ENCODE measurements at places on chromosomes 7 and 10.
A peak's percentile ranks its signal among the peaks of the same experiment; 100 is the strongest.

DNA sequence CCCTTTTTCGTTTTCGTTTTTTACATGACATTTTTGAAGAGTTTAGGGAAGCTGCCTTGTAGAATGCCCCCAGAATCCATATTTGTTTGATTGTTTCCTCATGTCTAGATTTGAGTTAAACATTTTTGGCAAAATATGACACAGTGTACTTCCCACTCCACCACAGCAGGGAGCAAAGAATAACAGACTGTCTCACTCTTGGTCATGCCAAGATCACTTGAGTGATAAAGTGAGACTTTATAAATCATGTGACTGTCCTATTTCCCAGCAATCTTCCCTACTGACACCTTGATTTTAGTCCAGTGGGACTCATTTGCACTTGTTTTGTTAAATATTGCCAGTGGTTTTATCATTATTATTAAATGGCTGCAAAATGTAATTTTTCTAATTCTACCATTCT, 44.4 kb upstream of the USP6NL start:
- no peak for DNase-seq

DNA sequence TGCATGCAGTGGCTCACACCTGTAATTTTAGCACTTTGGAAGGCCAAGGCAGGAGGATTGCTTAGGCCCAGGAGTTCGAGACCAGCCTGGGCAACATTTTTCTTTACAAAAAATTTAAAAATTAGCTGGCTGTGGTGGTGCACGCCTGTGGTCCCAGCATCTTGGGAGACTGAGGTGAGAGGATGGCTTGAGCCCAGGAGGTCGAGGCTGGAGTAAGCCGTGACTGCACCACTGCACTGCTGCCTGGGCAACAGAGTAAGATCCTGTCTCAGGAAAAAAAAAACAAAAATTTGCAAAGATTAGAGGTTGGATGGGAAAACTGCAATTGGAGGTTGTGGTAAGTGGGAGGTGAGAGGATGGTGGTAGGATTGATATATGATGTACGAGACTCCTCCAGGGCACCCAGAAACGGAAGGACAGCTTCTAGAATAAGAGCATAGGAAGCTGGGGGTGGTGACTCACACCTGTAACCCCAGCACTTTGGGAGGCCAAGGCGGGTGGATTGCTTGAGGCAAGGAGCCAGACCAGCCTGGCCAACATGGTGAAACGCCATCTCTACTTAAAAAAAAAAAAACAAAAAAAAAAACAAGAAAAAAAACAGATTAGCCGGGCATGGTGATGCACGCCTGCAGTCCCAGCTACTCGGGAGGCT, 19.1 kb upstream of the PARP12 start:
- DNase-seq = no peak

DNA sequence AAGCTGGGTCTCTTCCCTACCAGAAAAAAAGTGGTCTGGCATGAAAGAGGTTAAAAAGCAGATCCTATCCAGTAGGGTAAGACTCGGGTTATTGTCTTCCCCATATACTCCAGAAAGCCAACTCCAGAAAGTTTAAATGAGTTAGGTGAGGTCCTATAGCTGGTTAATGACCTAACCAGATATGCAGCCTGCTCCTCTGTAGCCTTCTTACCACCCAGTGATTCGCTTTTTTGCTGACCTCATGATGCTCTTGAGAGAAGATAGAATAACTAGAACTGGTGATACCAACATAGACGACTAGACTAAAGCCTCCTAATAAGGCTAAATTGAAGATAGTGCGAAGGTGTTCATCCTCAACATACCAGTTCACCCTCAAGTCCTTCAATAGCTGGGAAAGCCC, 675 bp upstream of the GIMAP1 start:
- no peak for DNase-seq

- DNase-seq = no peak
These were observed 214.0 kb downstream of the MDFIC start for GRCh38 chr7:115135769-115136410.

GRCh38 chr7:155962968-155963300, 150.7 kb upstream of the SHH start:
- no peak for DNase-seq

- no peak for DNase-seq
These were observed 186.6 kb upstream of the INHBA start for GRCh38 chr7:41889472-41889871.

GRCh38 chr7:101085162-101085964, at the start of gene TRIM56:
TRIM56 (plus strand) TSS chr7:101085481; CDS start chr7:101087313, 1,832 bp downstream.
- peak; percentile 17 for DNase-seq

DNA sequence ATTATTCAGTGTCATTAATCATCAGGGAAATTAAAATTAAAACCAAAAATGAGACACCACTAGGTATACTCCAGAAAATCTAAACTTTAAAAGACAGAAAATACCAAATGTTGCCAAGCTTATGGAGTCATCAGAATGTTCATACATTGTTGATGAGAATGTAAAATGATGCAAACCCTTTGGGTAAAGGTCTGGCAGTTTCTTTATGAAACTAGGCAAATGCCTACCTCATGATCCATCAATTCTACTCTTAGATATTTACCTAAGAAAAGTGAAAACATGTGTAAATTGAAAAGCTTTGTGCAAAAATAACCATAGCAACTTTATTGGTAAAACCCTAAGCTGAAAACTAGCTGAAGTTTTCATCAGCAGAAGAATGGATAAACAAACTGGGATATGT, 329.5 kb upstream of the MEOX2 start:
- DNase-seq = no peak

- no peak for DNase-seq
These were observed 92.2 kb upstream of the DDC start for GRCh38 chr7:50657341-50657873.

- no peak for DNase-seq
These were observed 99.7 kb downstream of the ELMO1 start for GRCh38 chr7:37348982-37349381.

DNA sequence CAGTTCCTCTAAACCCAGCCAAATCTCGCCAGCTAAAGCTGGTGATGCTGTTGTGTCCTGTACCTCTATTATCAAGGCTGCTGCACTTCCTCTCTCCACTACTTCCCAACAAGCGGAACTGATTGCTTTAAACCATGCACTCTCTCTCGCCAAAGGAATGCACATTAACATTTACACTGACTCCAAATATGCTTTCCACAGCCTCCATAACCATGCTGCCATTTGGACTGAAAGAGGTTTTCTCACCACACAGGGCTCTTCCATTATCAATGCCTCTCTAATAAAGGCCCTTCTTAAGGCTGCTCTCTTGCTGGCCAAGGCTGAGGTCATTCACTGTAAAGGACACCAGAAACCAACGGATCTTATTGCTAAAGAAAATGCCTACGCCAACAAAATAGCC, 11.4 kb upstream of the LRRC61 start:
- no peak for DNase-seq

DNA sequence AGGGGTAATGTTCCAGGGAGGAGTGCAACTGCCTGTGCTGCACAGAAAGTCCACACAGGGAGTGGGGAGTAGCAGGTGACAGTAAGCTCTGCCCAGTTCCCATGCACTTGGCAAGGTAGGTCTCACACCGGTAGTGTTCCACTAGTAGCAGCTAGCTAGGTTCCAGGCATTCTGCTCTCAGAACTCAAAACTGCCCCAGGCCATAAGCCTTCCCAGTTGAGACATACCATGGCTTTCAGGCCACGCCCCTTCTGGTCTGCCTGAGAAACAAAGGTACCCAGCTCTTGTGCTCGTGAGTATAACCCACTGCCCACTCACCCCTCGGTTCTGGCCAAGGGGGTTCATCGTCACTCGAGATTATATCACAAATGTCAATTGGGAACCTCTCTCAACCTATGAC, 12.6 kb downstream of the CASP7 start:
- DNase-seq = no peak

GRCh38 chr7:83451501-83452045, 197.4 kb downstream of the SEMA3E start:
- DNase-seq = no peak

DNA sequence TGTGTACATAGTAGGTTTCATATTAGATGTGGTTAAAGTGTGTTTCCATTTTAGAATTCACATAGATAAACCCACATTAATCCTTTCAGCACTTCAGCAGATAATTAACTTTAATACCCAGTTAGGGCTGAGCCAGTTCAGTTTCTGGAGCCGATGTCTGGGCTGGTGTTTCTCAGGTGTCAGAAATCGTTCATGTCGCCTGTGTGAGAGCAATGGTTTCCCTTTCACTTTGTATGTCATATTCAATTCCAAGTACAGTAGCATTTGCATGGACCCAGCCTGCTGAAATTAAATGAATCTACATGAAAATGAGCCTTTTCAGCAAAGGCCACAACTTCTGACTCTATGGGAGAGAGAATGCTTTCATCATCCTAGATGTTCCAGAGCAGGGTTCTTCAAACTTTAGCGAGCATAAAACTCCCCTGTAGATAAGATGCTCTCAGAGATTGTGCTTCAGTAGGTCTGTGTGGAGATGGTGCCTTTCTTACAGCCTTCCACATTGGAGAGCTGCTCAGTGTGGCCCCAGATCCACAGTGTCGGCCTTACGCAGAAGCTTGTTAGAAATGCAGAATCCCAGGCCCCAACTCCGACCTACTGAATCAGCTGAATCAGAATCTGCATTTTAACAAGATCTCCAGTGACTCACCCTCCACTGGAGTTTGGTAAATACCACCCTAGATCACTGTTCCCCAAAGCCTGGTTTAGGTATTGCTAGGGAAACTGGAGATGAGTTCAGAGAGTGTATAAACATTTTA, 19.6 kb downstream of the WIPF3 start:
- DNase-seq = no peak

GRCh38 chr10:34744590-34744989, 70.5 kb downstream of the PARD3 start:
- no peak for DNase-seq

DNA sequence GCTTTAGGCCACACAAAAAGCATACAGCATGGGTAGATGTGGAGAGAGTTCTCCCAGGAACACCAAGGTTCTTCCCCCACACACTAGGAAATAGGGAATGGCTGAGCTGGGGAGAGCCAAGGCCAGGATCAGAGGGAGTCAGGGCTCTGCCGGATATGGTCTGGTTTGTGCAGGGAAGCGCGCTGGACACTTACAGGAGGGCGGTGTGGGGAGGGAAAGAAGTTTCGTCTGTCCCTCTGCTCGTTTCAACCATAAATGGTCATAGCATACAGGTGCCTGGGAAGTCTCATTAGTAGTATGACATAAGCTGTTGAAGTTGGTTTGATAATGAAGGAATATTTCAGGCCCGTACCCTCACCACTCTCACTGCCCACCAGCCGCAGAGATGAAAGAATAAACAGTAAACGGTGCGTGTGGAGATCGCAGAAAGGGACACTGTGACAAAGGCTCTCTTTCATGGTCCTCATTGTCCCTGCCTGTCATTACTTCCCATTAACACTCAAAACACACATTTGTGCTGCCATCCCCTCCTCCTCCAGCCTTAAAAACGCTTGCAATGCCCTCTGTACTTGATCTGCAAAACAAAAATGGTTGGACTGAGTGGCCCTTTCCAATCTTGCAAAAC, 207.2 kb downstream of the CELF2 start:
- DNase-seq = no peak

- DNase-seq = no peak
These were observed 17.7 kb downstream of the IL15RA start for GRCh38 chr10:5959581-5960069.

DNA sequence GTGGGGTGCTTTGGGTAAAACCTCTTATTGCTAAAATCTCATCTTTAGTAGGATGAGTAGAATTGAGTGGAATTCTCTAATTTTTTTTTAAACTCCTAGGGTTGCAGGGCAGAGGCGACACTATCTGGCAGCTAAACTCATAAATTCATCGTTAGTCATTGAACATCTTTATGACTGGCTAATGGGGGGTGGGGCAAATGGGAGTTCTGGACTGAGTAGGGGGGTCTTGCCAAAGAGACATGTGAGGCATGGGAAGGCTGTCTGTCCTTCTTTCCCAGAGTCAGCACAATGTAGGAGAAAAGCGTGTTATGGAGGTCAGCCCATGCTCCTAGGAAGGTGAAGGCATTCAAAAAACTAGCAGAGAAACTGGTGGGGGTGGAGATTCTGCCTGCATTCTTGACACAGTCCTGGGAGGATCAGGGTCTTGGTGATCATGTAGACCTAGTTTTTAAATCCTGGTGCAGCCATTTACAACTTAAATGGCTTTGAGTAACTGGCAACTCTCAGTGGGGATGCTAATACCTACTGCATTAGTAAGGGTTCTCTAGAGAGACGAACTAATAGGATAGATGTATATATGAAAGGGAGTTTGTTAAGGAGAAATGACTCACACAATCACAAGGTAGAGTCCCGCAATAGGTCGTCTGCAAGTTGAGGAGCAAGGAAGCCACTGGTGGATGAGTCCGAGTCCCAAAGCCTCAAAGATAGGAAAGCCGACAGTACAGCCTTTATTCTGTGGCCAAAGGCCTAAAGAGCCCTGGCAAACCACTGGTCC, 47.7 kb downstream of the EMX2 start:
- no peak for DNase-seq

GRCh38 chr7:113159746-113160339, 41.5 kb upstream of the SMIM30 start:
- no peak for DNase-seq

- DNase-seq = no peak
These were observed 4.4 kb upstream of the MAD1L1 start for GRCh38 chr7:2237109-2237602.

DNA sequence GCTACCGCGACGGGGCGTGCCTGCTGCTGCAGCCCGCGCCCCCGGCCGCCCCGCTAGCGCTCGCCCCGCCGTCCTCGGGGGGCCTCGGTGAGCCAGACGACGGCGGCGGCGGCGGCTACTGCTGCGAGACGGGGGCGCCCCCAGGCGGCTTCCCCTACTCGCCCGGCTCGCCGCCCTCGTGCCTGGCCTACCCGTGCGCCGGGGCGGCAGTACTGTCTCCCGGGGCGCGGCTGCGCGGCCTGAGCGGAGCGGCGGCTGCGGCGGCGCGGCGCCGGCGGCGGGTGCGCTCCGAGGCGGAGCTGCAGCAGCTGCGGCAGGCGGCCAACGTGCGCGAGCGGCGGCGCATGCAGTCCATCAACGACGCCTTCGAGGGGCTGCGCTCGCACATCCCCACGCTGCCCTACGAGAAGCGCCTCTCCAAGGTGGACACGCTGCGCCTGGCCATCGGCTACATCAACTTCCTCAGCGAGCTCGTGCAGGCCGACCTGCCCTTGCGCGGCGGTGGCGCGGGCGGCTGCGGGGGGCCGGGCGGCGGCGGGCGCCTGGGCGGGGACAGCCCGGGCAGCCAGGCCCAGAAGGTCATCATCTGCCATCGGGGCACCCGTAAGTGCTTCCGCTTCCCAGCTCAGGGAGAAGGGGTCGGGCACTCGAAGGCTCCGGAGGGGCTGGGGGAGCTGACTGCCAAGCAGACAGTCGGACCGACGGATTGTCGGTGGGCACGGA, 761 bp downstream of the PTF1A start:
- DNase-seq = no peak

DNA sequence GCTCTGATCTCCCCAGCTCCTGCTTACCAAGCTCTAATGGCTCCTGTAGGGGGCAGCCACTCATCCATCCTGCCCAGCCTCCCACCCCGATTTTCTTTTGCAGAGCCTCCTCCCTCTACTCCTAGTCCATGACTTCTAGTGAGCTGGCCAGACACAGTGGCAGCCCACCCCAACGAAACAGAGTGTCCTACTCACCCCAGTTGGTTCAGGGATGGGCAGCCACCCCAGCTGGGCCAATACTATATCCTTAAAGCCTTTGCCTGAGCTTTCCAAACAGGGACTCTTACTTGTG, 77.1 kb downstream of the GRID1 start:
- DNase-seq = no peak

Measured in activated CD8-positive, alpha-beta memory T cell treated with anti-CD3 and anti-CD28 coated beads for 1 hour (primary cell).